Renal cortical epithelial cell (primary cell): ENCODE measurements at places on chromosomes 2 and 18.

DNA sequence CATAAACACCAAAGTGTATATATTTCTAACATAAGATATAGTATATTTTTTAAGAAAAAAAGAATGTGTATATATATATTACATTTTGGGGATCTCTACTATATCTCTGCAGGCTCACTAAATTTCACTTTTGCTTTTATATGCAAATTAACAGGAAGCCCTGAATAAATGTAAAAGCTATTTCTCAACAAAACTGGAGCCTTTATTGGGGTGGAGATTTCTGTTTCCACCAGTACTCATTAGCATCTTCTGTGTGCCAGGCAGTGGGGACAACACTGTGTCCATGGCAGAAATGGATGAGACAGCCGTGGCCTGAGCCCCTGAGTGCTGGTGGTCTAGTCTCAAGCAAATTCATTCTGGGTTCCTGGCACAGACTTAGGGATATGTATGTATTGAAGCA lies 41.3 kb downstream of the C18orf63 start:
- no peak for DNase-seq

DNA sequence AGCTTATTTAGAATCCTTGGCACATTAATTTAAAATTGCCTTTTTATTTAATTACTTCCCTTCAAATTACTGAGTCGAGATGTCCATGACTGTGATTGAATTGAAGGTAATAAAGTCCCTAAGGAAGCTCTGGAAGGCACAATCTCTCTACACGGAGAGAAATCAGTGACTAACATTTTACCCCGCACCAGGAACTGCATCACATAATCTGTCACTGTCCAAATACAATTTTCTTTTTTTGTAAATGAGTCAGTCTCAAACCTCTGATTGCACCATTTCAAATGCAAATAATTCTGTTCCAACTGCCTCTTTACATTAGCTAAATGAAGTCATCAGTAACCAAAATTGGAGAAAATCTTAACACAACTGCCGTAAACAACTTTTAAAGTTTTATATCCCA lies 311.9 kb downstream of the CCDC178 start:
- DNase-seq: peak; percentile 29

- DNase-seq: no peak
Measured at GRCh38 chr2:111143843-111144198, 23.1 kb downstream of the BCL2L11 start.

- peak; percentile 75 for DNase-seq
Measured at GRCh38 chr2:215684448-215685237, 248.8 kb upstream of the FN1 start.

- peak; percentile 95 for DNase-seq
Measured at GRCh38 chr18:3453540-3454364, 3.8 kb downstream of the TGIF1 start.

DNA sequence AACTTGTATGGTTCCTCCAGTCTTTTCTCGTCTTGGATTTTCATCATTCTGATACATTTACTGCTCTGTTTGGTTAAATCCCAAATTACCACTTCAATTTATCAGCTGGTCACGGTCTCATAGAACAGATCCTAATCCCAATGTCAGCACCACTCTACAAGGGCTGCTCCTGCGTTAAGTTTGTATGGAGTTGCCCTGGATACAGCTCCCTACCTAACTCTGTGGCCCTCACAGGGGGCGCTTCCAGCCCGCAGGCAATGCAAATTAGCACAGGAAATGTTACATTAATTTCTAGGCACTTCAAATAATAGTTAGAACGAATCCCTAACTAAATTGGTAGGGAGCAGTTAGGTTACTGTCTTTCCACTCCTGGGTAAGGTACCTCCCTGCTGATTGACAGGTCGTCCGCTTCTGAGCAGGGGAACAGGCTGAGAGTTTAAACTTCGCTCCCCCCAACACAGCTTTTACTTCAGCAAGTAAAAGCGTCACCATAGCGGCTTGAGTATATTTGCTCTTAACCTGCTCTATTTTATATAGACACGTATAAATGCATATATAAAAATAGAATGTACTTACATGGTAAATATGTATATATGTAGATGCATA lies 238.5 kb upstream of the FANCL start:
- peak; percentile 20 for DNase-seq

GRCh38 chr2:126241001-126241400 lies 415.0 kb upstream of the GYPC start:
- DNase-seq: no peak
